LHCN-M2 (cell line): ENCODE measurements at places on chromosomes 3 and 15.

- DNase-seq: no peak
Observed at GRCh38 chr3:178826435-178827123, 245.0 kb downstream of the ZMAT3 start.

GRCh38 chr3:17070161-17070959 is 185.6 kb downstream of the PLCL2 start:
- peak; percentile 6 for DNase-seq

DNA sequence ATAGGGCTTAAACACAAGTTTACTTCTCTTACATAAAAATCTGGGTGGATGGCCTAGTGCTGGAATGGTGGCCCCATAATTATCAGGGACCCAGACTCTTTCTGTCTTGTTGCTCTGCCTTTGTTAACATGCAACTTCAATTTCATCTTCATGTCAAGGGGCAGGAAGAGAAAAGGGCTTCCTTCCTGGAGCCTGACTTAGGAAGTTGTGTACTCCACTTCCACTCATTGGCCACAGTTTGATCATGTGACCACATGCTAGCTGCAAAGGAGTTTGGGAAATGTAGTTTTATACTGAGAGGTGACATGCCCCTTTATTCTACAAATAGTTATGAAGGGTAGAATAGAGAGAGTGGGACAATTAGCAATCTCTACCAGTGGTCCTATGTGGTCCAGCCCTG is 39.3 kb downstream of the RHCG start:
- DNase-seq: peak; percentile 35

GRCh38 chr3:183247011-183247589 is 6.0 kb upstream of the B3GNT5 start:
- no peak for DNase-seq

DNA sequence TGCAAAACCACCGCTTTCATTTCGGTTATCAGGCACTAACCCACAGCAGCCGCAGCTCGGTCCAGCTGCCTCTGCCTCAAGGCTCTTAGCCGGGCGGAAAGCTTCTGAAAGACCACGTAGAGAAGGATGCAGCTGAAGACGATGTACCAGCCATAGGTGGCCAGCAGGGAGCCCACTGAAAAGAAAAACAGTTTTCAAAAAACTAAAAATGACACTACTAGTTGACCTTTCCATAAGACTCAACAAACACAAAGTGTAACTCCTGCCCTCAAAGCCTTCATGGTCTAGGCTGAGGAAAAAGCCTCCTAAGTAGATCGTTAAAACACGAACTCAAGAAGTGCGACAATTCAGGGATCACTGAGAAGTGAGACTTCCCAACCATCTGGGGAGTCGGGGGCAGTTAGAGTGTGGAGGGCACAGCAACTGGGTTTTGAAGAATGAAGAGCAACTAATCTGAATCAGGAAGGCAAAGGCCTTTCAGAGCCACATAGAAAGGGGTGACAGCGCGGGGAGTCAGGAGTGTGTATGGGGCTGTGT is 716 bp downstream of the SELENOS start:
- peak; percentile 36 for DNase-seq

DNA sequence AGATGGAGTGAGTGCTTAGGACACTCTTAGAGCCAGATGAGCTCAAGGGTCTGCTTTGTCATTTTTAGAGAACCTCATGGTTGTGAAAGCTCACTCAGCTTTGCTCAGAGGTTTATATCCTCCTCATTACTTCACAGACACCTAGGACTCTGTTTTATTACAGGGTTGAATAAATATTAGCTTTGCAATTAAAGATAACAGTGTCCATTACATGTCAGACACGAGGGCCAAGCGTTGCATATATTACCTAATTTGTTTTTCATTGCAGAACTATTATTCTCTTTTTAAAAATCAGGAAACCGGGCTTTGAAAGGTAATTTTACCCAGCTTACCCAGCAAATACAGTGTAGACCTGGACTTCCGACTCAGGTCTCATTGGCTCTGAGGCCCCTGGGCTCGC is 16.1 kb downstream of the MAP6D1 start:
- no peak for DNase-seq

DNA sequence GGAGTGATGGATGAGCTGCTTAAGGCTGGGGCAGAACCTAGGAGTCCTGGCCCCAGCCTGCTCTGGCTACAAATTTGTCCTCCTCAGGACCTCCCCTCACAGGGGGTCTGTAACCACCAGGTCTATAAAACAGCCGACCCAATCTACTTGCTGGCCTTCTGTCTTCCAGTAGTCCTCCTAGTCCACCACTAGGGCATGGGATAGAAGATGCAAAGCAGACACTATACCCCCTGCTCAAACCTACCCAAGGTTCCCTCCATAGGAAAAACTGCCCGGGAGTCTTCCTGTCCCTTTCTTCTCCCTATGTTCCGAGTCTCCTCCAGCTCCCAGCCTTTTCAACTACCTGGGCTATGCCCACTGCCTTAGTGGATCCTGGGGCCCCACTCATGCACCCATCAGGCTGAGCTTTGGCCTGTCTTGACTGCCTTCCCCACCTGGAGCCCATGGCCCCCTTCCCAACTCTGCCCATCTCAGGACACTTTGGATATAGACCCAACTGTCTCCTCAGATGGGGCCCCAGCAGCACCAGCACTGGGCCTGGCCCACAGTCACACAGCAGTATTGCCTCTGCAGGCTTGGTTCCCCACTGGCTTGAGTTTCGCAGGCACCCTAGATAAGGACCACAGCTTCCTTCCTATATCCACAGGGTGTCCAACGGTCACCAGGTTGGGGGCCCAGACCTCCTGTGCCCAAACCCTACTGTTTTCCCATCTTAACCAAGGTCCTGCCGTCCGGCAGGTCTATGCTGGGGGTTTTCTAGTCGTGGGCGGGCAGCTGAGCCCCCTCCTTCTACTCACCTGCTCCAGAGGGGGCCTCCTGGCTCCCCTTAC is 1.1 kb downstream of the HYAL3 start:
- DNase-seq: no peak

GRCh38 chr3:138125548-138126221 is 6.5 kb downstream of the A4GNT start:
- DNase-seq: peak; percentile 54

DNA sequence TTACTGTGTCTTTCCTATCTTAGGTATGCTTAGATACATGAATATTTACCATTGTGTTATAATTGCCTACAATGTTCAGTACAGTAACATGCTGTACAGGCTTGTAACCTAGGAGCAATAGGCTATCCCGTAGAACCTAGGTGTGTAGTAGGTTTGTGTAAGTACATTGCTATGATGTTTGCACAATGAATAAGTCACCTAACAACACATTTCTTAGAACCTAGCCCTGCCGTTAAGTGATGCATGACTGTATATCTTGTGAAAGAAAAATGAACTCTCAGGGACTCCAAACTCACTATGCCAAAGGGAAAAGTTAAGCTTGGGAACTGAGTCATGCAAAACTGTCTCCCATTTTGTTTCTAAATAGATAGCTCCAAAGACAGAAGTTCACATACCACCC is 91.5 kb upstream of the ACP3 start:
- DNase-seq: no peak

DNA sequence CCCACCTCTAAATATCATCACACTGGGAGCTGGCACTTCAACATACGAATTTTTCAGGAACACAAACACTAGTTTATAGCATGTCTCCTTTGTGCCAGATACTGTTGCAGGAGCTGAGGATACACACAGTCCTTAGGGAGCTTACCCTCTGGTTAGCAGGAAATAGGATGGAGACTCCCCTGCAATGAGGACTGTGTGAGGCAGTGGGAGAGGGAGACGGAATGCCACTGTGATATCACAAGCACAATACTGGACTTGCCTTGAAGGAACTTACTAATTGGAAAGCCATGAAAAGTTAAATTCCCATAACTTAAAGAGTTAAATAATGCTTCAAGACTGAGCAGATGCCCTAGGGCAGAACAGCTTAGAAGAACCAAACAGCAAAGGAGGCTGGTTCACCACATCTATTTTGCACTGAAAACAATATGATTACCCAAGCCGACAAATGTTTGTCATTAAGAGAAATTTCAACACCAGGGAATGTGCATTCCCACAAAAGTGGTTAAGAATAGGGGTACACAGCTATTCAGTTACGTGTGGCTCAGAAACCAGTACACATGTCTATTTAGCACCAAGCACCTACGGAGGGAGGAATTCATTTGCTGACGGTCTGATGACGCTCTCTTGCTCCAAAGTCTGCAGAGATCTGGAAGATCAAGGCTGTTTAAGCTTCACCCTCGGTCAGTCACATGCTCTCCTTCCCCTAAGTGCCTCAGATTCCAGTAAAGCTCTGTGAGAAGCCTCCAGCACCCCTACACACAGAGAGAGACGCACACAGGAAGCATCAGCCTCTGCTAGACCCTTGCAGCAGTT is 5.2 kb downstream of the TBC1D2B start:
- peak; percentile 77 for DNase-seq

DNA sequence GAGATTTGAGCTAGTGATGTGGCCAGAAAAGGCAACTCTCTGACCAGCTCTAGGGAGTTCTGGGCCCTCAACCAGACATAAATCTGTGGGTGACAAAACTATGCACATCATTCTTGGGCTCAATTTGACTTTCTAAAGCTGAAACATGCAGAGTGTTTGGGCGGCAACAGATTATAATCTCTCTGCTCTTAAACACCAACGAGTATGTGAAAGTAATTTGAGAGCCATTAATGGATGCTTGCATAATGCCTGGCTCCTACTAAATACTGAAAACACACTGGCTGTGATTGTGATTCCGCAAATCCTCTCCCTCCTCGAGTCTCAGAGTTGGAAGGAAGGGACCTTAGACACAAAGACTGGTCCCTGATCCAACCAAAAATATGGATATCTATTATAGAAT is 186.7 kb downstream of the UACA start:
- DNase-seq: no peak
